ENCODE measurements at places on chromosomes 2 and 18.

GRCh38 chr2:40103590-40103989, 324.5 kb upstream of the THUMPD2 start:
- DNase-seq = no peak

- DNase-seq = no peak
Observed at GRCh38 chr18:59002974-59003594, 136.6 kb upstream of the SEC11C start.

GRCh38 chr2:25561136-25561850, 112.1 kb downstream of the DTNB start:
- no peak for DNase-seq

DNA sequence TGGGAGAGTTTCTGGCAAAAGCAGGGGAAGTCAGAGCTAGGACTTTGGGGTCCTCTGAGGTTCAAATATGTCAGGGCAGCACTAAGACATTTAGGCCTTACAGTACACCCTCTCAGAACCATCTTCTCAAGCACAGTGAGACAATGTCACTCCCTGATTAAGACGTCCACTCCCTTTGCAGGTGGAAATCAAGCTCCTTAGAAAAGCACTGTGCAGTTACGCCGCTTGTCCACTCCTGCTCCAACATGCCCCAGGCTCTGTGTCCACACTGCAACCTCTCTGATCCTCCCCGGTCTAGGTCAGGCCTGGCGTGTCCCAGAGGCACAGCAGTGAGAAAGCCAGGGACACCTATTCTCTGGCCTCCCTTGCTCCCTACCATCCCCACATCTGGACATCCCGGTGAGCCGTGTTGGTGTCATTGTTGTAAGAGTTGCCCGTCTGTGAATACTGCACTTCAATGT, 528.6 kb upstream of the ID2 start:
- DNase-seq = no peak

DNA sequence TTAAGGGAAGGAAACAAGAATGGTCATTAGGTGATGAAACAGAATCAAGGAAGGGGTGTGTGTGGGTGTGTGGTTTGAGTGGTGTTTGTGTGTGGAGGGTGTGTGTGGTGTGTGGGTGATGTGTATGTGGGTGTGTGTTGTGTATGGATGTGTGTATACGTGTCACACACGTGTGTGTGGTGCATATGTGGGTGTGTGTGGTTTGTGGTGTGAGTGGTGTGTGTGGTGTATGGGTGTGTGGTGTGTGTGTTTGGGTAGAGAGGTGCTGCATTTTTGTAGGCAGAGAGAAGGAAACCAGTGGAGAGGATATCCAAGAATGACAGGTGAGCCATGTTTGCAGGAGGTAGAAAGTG, 1.1 kb upstream of the CEP192 start:
- DNase-seq = no peak

DNA sequence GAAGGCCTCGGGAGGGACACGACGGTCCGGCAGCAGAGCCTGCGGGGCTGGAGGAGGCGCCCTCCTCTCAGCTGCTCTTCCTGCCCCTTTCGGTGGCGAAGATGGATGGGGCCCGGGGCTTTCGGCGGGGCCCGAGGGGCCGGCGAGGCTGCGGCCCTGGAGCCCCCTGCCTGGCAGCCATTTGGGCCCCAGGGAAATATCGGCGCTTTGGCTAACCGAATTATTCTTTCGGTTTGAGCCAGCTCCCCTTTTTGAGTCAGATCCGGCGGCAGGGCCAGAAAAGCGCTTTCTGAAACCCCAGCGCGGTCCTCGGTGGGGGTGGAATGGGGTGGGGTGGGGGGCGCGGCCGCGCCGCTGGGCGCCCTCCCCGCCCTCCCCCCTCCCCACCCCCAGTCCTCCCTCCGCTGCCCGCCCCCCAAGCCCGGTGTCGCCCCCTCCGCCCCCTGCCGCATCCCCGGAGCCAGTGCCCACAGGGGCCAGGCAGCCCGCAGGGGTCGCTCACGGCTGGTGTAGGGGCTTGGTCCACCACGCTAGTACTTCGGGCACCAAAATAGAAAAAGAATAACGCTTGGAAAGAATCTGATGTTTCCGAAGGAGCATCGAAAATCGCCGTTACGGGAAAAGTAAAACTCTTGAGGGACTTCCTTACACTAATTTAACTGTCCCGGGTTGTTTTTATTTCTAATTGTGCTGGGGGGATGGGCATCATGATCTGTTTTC, 9.1 kb upstream of the ARID5A start:
- no peak for DNase-seq

DNA sequence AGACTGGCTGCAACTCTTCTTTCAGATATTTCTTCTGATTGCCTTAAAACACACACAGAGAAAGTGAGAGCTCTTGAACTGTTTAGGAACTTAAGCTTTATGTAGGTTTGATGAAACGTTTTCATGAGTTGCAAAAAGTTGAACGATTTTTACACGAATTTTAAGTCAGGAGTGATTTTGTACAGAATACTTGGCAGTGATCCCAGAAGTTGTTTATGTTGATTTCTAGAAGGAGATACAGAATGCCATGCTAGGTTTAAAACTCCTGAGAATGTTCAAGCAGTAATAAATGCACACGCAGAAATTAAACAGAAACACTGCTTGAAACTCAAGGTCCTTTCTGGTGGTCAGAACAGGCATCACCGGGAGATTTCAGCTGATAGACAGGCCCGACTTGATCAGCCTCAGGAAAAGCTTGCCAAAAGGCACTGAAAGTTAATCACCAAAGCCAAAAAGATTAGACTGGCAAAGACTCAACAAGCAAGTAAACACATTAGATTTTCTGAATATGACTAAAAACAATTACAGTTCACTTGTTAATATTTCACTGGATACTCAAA, 123.1 kb downstream of the SOCS6 start:
- DNase-seq = no peak

GRCh38 chr18:62505669-62506494, 16.9 kb upstream of the ZCCHC2 start:
- DNase-seq = no peak

GRCh38 chr2:98145070-98145469, 58.1 kb downstream of the VWA3B start:
- no peak for DNase-seq

DNA sequence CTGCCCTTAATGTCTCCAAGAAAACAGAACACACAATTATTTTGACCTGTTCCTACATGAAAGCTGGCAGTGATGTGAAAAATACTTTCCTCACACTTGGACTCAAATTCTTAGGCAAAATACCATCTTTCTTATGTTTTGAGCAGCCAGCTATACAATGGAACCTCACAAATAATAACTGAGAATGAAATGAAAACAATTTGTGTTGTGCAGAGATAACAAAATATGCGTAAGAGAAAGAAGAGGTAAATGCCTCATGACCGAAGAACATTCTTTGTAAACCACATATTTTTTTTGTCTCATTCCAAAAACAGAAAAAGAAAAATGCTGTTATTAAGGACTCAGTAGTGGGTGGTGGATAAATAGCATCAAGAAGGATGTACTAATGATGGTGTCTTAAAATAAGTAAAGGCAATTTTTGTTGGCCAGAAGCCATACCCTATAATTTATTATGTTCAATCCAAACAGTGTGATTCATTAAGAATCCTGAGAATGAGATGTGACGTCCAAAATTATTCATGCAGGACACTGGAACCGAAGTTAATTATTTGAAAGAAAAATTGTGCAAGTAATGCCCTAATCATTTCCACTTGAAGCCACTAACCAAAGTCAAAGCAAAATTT, 193.0 kb upstream of the NETO1 start:
- no peak for DNase-seq

- no peak for DNase-seq
Observed at GRCh38 chr2:101121174-101121573, 30.0 kb downstream of the TBC1D8 start.

- no peak for DNase-seq
Observed at GRCh38 chr2:239059854-239060253, 212.0 kb downstream of the TWIST2 start.

DNA sequence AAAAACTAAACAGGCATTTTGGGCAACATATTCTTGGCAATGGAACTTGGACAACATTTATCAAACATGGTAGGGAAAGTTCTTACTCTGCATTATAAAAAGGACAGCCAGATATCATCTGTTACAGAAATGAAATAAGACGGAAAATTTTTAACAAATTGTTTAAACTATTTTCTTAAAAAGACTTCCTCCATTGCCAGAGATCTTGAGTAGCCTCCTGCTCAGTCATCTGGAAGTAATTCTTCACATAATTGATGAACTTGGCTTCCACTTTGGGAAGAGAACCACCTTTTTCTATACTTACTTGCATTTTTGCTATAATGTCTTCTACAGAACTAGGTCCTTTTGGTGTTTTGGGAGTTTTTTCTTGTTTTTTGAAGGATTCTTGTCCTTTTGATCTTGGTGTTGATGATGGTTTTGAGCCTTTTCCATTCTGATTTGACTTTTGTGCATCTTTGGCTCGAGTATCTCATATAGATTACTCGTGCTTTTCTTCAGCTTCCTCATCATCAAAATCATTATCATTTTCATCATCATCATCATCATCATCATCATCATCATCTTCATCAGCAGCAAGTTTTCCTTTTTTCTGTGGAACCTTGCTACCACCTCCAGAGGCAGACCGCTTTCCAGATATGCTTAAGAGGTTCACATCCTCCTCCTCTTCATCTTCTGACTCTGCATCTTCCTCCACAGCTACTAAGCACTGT, 66.2 kb downstream of the CD28 start:
- DNase-seq = no peak

DNA sequence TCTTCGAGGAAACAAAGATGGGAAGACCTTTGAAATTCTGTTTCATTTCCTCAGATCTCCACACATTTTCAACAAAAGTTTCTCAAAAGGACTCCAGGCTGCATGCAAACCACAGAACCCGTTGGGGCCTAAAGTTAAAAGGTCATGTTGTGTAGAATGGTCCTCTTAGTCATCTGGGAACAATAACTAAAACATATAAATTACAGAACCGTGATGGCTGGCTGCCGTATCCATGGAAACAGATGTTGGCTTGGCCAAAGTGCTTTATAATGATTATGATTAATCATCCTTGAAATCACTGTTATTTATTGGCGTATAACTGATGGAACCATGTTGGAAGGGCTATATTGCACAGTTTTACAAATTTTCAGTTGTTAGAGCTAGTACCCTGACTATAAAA, 182.8 kb upstream of the CRIM1 start:
- DNase-seq = no peak

DNA sequence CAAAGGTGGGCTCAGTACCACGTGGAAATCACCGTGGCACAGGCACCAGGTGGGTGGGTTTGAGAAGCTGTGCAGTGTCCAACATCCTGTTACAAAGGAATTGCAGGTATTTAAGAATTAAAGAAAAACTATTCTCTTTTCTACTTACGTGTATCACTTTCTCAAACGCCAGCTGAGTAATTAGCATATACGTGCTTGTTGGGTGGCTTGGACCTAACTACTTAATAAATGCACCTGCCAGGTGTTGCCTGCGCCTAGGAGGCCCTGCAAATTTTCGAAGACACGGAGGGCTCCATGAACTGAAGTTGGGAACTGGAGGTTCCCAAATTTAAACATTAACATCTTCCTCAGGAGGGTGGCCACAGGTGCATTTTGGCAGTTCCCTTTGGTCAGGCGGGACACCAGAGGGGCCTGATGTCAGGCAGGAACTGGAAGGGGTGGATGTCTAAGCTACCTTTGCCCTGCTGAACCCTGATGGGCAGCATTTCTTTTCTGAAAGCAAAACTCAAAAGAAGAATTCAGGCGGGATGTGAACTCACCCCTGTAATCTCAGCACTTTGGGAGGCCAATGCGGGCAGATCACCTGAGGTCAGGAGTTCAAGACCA, 84.8 kb downstream of the HS6ST1 start:
- DNase-seq = no peak

DNA sequence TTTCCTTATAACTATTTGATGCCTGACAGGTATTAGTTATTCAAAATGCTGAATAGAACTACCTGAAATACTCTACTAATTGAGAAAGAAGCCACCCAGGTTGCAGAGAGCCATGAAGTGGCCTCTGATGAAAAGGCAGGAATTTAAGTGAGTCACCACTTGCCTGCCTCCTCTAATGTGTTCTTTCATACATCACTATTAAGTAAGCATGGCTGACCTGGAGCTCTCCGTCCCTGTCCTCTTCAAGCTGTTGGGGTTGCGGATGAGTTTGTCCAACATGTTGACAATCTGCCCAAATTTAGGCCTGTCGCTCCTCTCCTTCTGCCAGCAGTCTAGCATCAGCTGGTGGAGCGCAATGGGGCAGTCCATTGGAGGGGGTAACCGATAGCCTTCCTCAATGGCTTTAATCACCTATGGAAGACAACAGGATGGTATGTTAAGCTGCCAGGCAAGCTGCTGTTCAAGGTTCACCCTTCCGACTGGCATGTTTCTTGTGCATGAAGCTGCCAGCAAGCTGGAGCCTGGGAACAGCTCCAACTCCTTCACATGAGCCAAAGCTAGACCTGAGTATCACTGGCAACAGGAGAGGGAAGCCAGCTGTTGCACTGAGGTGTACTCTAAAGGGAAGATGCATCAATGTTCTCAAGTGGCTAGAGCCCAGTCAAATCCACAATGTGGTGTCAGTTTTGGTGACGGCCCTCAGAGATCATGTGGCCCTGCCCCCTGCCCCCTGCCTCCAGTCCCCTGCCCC, 142.2 kb downstream of the EPHA4 start:
- no peak for DNase-seq

GRCh38 chr18:40179729-40180461, 1775.1 kb upstream of the PIK3C3 start:
- peak; percentile 20 for DNase-seq

GRCh38 chr2:222320436-222321395, 21.9 kb upstream of the PAX3 start:
- DNase-seq = peak; percentile 77

Data from SJCRH30 (cell line).